ENCODE measurements at places on chromosomes 2 and 18.

DNA sequence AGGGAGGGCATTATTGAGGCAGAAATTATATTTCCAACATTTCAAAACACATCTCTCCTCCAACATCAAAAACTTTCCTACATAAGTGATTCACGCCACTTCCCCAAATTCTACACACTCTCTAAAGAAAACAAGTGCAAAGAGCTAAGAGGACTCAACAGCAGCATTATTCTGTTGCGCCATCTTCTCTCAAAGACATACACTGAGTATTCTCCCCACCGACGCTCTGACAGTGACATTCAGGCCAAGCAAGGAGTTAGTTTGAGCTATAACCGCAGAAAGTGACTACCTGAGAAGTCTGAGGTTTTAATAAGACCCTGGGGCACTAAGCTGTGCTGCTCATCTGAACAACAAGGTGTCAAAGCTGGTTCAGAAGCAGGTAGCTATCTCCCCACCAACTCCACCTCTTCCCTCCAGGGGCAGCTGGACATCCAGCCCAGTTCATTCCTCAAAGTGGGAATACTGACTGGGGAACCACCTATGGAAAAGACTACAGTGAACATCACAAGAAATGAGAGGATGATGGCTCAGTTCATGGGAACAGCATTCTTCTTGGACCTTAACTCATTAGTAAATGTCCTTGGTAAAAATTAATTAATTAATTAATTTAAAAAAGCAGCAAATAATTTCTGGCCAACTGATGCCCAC, 309.5 kb upstream of the CCDC68 start:
- DNase-seq = no peak

DNA sequence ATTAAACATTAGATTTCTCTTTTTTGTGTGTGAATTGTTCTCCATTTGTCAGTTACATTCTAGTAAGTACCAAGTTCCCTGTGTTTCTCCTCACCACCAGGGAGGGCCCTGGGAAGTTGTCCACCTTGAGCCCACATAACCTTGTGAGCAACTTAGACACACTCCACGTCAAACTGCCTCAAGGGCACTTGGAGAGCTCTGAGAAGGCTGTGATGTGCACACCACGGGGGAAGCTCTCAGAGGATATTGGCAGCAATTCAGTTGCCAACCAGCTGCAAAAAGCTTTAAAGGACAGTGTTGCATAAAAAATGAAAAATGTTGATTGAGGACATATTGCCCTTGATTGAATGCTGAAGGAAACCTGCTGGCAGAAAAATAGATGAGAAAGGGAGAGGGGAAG, 743.6 kb downstream of the RNF144A start:
- no peak for DNase-seq

DNA sequence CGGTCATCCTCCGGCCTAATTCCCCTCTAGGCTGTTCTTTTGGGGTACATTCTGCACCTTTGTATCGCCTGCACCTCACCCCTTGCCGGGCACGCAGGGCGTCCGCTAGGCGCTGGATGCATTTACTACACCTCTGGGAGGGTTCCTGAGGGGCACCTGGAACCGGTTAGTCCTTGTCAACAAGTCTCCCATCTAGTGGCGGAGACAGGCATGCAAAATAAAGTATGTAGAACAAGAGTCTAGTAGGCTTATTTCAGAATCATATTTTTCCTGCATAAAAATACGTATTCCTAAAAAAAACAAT, 705 bp upstream of the TEX261 start:
- peak; percentile 39 for DNase-seq

DNA sequence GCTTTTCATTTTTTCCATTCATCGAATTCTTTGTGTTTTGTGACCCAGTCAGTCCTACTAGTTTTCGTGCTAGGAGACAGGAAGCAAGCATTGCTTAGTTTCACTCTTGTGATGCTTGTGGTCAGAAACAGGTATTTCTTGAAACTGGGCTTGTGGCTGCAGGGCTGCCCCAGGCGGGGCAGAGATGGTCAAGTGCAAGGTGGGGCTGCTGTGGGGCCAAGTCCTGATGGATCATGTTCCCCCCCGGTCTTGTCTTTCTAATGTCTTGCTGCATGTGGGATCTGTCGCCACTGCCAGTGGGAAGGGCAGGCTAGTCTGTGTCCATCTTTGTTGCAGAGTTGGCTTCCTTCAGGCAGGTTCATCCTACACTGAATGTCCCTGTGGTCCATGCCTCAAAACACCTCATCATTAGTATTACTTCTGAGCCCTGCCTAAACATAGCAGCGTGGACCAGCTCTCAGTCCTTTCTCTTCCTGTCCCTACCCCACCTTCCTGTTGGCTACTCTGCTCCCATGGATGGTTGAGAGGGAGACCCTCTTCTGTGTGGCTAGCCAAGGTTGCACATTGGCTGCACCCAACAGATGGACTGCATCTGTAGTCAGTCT, 38.7 kb downstream of the INPP4A start:
- no peak for DNase-seq

GRCh38 chr2:3042601-3043585, 334.7 kb downstream of the EIPR1 start:
- no peak for DNase-seq

DNA sequence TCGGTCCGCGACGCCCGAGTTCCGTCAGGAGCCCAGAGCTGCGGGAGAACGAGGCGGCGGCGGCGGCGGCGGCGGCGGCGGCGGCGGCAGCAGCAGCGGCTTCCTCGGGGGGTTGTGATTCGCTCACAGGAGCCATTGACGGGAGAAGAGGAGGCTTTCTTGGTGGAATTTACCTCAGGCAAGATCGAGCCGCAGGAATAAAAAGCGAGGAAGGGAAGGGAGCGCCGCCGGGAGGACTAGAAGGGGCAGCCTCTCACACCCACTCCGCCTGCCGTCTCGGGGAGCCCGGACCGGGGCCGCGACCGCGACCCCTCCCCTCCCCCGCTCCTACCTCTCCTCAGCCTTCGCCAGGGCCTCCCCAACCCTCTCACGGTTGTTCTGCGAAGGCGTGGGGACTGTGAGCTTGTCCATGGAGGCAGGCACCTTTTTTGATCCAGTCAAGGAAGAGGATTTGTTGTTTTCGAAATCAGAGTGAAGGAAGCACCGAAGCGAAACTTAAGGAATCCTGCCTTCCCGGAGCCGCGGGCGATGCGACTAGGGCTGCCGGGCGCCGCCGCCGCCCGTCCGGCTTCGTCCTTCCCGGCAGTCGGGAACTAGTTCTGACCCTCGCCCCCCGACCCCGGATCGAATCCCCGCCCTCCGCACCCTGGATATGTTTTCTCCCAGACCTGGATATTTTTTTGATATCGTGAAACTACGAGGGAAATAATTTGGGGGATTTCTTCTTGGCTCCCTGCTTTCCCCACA, 506 bp downstream of the BMPR2 start:
- DNase-seq = peak; percentile 53

GRCh38 chr2:122530814-122531213, 775.4 kb downstream of the TSN start:
- DNase-seq = no peak

DNA sequence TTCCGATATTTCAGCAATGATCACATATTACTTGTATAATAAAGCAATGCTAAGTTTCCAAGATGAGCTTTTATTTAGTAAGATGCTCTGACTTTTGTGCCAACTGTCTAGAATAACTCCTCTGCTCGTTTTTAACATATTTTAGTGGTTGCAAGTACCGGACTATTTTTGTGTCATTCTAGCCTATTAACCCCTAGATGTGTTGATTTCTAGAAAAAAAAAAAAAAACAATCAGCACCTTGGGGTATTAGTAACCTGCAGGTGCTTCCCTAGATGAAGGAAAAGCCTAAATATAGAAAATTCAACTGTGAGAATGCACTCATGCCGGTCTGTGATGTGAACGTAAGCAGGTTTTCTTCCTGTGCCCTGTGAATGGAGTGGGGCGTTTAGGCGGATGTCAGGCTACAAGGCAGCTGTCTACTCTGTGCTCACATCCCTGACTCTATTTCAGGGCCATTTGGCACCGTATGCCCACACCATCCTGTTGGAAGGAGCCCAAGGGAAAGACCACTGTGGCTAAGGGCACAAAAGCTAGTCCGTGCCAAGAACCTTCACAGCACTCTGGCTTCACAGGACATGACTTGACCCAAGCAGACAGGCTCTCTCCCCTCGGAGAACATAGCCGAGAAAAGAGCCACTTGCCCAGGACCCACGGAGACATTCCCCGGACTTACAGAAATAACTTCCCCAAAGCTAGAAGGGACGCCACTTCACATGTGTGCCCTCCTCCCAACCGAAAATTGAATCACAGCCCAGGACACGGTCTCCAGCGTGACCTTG, 60.9 kb upstream of the AGAP1 start:
- DNase-seq = no peak

DNA sequence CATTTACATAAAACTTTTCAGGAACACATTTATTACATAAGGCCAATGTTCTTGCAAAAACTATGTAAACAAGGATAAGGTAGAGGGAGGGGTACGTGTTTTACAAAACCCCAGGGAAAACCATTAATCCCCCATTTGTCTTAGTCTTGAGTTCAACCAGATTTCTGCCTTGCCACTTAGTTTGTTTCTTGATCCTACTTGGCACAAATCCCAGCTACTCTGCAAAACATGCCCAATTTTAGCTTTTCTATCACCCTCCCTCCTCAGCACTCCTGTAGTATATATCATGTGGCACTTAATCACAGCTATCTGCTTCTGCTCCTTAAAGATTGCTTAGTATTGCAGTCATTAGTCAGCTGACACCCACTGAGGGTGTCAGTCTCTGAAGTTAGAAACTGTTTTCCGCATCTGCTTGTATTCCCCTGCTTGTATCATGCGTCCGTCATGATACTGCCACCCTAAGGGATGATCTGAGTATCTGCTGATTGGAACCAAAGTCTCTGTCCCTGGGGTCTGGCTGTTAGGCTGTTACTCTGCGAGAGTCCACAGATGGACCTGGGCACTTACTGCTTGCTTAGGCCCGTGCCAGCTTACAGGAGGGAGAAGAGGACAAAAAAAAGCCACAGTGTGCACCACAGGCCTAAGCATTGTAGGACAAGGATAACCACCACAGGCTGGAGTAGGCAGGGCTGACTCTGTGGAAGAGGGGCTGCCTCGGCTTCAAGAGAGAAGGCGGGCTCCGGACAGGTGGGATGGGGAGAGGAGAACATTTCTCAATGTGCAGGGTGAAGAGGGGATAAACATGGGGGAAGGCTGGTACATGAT, 82.2 kb downstream of the EPAS1 start:
- DNase-seq = no peak
